ENCODE measurements at places on chromosomes 11 and 22.

DNA sequence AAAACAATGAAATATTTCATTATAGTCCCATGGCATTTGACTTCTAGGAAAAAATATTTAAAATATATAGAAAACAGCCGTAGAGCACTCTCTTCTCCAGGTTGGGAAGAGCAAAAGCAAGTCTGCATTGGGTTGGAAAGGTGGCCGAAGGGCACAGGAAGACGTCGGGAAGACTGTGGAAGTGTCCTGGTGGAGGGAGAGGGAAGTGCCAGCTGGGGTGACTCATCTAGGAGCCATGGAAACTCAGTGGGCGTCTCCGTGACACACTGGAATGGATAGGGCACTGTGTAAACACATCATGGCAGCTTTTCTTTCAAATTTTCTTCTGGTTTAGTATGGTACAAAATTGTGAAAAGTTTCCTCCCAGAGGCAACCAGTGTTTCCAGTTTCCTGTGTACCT, 12.7 kb downstream of the GTPBP1 start:
- DNase-seq: no peak

DNA sequence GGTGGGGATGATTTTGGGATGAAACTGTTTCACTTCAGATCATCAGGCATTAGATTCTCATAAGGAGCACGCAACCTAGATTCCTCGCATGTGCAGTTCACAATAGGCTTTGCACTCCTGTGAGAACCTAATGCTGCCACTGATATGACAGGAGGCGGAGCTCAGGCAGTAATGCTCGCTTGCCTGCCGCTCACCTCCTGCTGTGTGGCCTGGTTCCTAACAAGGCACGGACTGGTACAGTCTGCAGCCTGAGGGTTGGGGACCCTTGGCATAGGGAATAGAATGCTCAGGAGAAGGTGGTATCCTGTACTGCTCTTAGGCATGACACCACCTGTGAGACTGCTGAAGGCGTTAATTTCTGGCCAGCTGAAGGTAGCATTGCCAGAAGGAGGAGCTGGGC, 47.0 kb downstream of the STIM1 start:
- no peak for DNase-seq

- no peak for DNase-seq
Measured at GRCh38 chr11:33520112-33520511, 180.5 kb downstream of the C11orf91 start.

GRCh38 chr22:45686004-45686403, 14.4 kb downstream of the ATXN10 start:
- no peak for DNase-seq

GRCh38 chr11:112025707-112026106, 499 bp downstream of the DLAT start:
- no peak for DNase-seq

- no peak for DNase-seq
Measured at GRCh38 chr22:22075382-22076163, 93.0 kb upstream of the TOP3B start.

- DNase-seq: no peak
Measured at GRCh38 chr11:106070606-106071005, 6.5 kb downstream of the KBTBD3 start.

DNA sequence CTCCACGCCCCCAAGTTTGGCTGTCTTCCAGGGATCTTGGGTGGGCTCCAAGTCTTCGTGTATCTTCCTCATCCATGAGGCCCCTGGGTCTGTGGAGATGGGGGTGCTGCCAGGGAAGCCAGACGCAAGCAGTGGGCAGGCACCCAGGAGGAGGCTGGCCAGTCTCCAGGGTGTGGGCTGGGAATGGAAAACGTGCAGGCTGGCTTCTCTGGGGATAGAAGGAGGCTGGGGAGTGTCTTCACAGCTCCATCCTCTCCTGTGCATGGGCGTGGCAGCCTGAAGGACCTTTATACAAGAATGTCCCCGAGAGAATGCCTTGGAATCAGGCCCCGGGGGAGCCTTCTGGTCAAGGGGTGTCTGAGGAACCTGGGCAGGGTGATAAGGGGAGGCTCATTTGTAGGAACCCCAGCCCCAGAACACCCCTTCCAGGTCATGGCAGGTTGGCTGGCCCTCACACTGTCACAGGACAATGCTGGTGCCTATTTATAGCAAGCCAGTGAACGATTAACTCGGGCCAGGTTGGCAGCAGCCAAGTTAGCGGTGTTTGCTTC, 14.0 kb downstream of the SGSM1 start:
- no peak for DNase-seq

DNA sequence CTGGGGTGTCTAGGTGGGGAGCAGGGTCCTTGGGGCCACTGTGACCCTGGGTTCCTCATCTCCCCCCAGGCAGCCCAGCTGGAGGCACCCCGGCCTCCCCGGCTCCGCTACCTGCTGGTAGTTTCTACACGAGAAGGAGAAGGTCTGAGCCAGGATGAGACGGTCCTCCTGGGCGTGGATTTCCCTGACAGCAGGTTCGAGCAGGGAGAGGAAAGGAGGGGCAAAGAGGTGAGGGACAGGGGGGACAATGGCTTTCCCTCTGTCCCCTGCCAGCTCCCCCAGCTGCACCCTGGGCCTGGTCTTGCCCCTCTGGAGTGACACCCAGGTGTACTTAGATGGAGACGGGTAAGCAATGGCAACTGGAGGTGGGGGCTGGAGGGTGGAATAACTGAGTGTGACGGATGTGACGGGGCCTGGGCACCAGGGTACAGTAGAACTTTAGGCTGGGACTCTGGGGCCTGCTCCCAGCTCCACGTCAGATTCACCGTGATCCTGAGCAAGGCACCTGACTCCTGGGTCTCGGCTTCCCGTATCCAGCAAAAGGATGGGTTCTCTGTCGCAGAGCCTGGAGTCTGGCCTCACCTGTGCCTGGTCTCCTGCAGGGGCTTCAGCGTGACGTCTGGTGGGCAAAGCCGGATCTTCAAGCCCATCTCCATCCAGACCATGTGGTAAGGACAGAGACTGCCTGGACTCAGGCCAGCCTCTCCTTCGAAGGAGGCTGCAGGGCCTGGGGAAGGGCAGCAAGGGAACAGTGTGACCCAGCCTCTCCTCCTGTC, 3.6 kb downstream of the SSH3 start:
- no peak for DNase-seq

- DNase-seq: no peak
Measured at GRCh38 chr11:67997475-67997921, 6.4 kb downstream of the UNC93B1 start.

DNA sequence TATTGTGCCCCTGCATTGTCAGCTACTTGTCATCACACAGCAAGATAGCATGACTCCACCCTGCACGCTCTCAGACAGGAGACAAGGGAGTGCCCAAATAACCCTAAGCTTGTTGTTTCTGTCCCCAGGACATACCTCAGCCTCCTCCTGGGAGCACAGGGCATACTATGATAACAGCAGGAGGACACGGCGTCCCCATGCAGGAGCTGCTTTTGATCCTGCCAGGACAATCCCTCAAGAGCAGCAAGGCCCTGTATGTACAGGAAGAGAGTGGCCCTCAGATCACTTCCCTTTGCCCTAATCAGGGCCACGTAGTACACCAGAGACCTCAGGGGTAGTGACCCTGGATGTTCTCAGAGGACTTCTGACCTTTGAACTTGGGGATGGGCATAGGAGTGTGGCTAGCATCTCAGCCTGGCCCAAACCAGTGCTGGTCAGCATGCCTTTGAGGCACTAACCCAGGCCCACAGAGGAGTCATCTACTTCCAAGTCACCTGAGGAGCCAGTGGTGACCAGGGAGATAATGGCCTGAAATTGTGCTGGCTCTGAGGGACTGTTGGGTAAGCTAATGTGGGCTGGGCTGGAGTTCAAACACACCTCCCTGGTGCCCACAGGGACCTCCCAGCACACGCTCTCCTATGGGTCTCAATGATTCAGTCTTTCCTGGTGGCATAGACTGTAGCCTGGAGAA, 9.2 kb downstream of the APOA4 start:
- no peak for DNase-seq

DNA sequence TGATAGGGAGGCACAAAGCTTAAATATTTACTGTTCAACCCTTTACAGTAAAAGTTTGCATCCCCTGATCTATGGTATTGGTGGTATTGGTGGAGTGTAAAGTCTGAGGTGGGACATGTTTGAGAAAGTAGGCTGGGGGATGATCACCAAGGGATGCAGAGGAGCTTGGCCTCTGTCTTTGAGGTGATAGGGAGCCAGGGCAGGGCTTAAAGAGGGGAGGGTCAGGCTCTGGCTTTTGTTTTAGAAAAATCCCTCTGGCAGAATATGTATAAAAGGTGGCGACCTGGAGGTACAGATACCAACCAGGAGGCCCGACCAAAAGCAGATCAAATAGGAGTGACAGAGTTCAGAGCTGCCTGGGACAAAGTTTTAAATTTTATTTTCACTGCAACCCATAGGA, 59.0 kb downstream of the SWAP70 start:
- DNase-seq: no peak

DNA sequence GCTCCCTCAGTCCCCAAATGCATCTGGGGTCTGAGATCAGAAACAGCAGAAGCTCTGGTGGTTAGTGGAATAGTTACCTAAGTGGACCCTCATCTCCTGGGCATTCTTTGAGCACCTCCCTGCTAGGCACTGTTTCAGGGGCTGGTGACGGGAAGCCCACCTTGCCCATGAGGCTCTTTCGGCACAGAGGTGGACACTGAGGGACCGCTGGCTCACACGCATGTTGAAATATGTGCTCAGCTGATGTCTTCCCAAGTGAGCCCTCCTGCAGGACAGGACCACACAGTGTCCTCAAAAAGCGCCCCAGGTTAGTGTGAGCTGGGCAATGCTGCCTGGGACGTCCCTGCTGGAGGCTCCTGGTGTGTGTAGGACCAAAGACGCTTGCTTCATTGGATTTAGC, 1379.9 kb downstream of the TBC1D22A start:
- no peak for DNase-seq

DNA sequence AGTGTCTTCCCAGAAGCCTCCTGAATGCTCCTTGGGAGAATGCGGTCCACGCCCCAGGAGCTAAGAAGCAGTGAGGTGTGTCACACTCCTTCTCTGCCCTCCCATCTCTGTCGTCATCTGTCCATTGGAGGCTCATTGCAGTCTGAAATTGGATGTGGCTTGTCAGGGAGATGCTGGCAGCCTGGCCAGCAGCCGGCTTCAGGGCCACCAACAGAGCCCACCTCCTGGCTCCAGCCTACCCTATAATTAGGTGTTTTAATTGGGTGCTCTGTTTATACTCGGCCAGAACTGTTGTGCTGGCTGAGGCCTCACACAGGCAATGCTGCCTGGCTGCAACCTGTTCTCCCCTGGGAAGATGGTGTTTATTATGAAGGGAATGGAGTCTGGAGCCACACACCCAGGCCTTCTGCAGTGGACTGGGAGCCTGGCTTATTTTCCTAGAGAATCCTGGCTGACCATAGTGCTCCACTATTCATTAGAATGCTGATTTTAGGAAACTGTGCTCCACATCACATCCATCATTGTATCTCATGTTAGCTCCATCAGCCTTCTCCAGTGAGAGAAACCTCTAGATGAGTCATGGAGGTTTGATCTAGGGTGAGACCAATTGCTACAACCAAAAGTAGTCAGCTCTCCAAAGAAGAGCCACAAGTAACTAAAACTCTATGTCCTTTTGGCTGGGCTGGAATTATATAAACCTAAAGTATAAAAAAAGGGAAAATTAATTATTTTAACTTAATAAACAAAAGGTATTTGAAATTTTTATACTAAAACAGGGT, 86.8 kb upstream of the CRTAM start:
- no peak for DNase-seq

Data from effector CD4-positive, alpha-beta T cell (primary cell).